ENCODE measurements at places on chromosomes 6 and 20.

DNA sequence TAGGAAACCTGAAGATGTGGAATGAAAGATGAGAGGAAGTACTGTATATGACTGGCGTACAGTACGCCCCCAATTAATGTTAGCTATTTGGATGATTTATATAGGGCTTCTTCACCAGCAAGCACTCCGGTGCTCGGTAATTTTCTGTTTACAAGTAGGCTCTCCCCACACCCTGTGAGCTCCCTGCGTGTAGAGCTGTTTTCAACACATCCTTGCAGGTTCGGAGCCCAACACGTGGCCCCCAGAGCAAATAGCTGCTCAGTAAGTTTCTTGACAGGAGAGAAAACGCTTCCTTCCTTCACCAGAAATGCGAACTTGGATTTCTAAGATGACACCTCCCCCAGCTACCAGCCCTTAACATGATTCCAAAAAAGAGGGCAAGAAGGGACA is 1.2 kb upstream of the RAB22A start:
- no peak for DNase-seq

DNA sequence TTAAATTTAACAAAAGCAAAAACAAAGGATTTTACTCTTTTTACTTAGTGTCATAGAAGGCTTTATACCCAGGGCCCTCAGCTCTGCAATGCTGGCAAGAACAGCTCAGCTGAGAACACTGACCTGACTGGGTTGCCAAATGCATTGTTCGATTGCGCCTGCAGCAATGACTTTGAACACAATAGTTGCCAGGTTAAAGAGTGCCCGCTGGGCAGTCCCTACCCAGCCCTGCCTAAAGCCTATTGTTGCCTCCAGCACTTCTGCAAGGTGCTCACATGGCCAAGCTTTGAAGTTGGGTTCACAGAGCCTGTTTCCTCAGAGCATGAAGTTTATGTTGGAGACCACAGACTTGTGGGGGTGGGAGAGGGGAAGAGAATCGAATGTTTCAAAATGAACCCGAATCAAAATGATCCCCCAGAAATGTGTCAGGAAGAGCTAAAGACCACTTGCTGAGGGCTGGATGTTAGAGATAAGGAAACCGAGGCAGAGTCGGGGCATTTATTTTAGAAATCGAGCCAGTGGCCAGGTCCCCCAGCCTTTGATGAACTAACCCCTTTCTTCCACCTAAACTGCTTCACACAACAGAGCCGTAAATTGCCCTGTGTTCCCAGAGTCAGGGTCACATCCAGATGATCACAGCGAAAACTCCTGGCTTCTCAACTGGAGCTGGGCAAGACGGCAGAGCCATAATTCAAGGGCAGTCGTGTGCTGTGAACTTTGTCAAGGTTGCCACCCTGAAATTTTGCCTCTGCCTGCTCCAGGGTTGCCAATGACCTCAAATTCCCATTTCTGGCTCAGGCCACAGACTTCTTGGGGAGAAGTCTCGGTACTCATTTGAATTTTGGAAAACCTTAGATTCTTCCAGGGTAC is 55.0 kb downstream of the FOXA2 start:
- DNase-seq, result no peak

DNA sequence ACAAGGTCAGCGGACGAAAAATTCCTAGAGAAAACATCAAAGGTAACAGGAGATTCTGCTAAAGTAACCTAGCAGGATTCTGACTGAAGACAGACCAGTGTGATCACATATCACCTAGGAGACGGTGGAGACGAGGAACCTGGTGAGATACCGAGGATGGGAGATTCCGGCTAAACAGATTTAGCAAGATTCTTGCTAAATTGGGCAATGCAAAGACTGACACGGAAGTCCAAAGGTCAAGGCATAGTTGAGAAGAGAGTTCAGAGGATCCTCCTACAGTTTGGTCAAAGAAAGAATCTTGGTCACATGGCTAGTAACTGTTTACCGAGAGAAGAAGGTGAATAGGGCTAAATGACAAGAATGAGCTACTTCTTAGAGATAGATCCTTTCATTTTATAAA is 61.1 kb downstream of the TMEM170B start:
- DNase-seq, result no peak

GRCh38 chr6:157157258-157157657 is 166.1 kb downstream of the TMEM242 start:
- no peak for DNase-seq

- no peak for DNase-seq
Observed at GRCh38 chr6:36128073-36128472, 2.2 kb upstream of the MAPK13 start.
